ENCODE measurements at places on chromosomes 3 and 15.

GRCh38 chr15:31444844-31445243 lies 118.2 kb downstream of the KLF13 start:
- peaks cover 16% of the 10 kb centered on the region for H3K4me1 ChIP-seq
- H3K36me3 ChIP-seq = no peaks in the 10 kb centered on the region
- H3K27ac ChIP-seq = no peak overlapping the region

- no peak overlapping the region for H3K4me3 ChIP-seq
- no peak for ATAC-seq
- no peak overlapping the region for H3K27ac ChIP-seq
- no peaks in the 10 kb centered on the region for H3K36me3 ChIP-seq
Observed at GRCh38 chr15:77921664-77922063, 155.8 kb downstream of the TBC1D2B start.

DNA sequence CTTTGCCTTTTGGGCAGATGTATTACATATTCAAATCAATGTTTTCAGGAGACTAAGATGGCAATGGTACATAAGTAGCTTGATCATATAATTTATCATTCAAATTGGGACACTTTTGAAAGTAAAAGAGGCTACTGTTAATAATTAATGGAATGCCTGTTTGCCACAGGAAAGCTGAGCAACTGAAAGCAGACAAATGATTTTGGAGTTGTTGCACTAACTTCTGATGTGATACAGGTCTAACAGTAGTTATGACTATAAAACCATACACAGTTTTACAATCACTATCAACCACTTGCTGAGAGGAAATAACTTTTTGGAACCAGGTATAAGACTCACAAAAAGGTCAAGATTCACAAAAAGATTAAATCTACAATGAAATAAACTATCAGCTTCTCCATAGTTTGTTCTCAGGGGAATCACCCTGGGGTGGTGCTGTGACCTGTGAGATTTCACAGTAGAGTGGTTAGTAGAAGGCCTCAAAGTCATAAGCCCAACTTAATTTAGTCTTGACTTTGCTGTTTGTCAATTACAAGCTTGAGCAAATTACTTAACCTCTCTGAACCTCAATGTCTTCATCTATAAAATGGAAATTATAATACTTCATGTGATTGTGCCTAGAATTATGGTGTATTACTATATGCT lies 42.7 kb downstream of the HHLA2 start:
- no peak overlapping the region for H3K4me3 ChIP-seq
- no peaks in the 10 kb centered on the region for H3K36me3 ChIP-seq
- no peaks in the 10 kb centered on the region for H3K27me3 ChIP-seq
- H3K27ac ChIP-seq = no peak overlapping the region

DNA sequence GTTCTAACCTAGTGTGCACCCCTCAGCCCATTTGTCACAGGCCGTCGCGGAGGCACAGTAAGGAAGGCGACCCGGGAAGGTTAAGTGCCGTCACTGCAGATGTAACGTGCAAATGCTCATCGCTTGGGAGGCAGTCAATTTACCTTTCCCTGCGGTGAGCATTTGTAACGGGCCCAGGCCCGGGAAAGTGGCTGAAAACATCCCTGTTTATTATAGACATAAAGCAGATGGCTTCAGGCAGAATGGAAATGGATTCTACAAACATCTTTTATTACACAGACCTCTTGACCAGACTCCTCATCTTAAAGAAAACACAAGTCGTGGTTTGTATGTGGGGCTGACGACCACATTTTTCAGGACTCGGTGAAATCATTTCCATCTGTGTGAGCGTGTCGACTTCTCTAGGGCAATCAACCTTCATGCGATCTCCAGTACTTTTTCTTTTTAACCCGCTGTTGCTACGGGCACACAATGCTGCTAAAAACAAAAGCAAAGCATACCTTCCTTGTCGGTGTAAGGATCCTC lies 43.6 kb downstream of the NMNAT3 start:
- H3K36me3 ChIP-seq = no peaks in the 10 kb centered on the region
- ATAC-seq = no peak
- no peaks in the 10 kb centered on the region for H3K4me1 ChIP-seq
- H3K27ac ChIP-seq = no peak overlapping the region
- no peak overlapping the region for H3K4me3 ChIP-seq
- no peaks in the 10 kb centered on the region for H3K27me3 ChIP-seq

DNA sequence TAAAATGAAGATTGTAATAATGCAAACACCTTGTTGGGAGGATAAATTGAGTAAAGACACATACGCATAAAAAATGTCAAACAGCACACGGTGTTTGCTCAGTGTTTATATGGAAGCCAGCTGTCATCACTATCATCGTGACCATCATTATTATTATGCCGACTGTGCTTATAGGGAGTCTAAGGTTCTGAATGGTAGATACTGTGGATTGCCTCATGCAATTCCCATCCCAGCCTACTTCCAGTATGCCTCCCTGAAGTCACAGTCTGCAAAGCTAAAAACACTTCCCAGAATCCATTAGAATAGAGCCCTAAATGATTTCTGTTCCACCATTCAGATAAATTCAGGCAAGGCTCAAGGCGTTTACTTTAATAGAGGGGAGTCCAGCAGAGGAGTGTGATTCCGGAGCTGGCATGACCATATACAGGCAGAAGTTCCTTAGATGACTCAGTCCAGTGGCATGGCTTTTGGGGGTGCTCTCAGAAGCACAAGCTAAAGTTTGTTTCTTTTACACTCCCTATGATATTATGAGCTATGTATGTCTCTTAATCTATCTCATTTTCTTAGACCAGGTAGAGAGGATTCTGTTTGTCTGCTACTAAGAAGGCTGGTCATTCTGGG lies 148.7 kb downstream of the MEX3B start:
- no peaks in the 10 kb centered on the region for H3K4me1 ChIP-seq
- H3K27me3 ChIP-seq = peaks cover 23% of the 10 kb centered on the region
- H3K4me3 ChIP-seq = no peak overlapping the region
- no peak overlapping the region for H3K27ac ChIP-seq
- ATAC-seq = no peak

Data from activated T-helper 17 cell treated with anti-CD3 and anti-CD28 coated beads, Interleukin-2, amount 50 U/mL, for 72 hours (primary cell).